Fibroblast of skin of right quadriceps (primary cell): ENCODE measurements at places on chromosomes 16 and 17.

GRCh38 chr17:59378675-59379074, 47.2 kb downstream of the YPEL2 start:
- DNase-seq = peak; percentile 89

DNA sequence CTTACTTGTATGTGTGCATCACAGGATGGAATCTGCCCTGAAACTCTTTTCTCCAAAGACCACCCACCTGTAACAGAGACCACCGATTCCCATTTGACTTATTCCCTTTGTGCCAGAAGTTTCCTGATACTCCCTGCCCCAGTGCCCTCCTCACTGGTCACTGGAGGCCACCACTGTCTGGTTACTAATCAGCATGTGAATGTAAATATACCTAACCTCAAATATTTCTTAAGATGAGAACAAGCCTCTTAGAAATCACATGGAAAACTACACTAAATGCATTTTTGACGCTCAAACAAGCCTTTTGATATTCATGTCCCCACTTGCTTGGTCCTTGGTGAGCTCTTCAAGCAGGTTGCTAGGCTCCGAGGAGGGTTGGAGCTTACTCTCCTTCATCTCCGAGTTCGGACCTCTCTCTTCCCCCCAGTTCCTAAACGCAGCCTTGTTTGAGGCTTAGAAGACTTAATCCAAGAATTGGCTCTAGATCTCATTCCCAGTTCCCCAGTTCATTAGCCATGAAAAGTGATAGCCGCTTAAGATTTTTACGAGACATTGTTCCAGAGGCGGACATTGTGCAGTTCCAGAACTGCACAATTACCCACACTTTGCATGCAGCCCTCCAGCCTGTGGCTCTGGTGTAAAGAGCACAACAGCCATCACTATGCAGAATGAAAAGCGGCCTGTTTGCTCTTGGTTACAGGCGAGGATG, 579.2 kb upstream of the PSMD7 start:
- no peak for DNase-seq

GRCh38 chr16:50318796-50319578, 49.8 kb downstream of the BRD7 start:
- no peak for DNase-seq

DNA sequence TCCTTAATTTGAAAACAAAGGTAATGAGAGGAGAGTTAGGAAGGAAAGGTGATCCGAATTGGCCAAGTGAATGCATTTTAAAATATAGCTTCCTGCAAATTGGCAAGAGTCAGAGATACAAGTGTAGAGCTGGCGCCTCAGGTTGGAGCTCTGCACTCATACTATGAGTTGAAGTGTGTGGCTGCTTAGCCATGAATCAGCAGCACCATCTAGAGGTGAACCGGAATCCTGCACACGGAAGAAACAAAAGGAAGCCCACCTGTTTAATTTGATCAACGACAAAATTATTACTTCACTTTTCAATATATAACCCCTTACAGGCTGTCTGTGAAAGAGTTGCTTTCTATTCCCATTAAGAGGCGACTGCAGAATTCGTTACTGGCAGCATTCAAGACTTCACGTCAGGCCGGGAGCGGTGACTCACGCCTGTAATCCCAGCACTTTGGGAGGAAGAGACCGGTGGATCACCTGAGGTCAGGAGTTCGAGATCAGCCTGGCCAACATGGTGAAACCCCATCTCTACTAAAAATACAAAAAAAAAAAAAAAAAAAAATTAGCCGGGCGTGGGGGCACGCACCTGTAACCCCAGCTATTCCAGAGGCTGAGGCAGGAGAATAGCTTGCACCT, 1253.7 kb upstream of the CDH8 start:
- peak; percentile 37 for DNase-seq

- DNase-seq = no peak
These were observed 7.7 kb downstream of the CYB561 start for GRCh38 chr17:63438092-63439051.

DNA sequence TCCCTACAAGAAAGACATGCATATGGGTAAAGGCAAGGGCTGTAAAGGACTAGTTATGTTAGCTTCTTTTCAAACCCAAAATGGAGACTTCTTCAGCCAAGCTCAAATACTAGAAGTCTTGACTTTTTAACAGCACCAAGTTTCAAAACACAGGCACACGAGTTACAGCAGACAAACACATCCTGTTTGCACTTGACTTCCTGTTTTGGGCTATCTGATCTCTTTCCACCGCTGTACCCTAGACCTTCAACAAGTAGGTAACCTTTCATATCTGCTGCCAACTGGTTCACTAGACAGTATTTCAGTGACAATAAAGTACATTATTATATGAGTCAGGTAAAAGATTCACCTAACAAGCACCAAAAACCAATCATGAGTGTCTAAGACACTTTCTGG, 12.3 kb downstream of the RFFL start:
- no peak for DNase-seq

- DNase-seq = no peak
These were observed 3.3 kb downstream of the SYNRG start for GRCh38 chr17:37605813-37606505.

GRCh38 chr17:32604966-32605365, 118.2 kb downstream of the CDK5R1 start:
- no peak for DNase-seq

DNA sequence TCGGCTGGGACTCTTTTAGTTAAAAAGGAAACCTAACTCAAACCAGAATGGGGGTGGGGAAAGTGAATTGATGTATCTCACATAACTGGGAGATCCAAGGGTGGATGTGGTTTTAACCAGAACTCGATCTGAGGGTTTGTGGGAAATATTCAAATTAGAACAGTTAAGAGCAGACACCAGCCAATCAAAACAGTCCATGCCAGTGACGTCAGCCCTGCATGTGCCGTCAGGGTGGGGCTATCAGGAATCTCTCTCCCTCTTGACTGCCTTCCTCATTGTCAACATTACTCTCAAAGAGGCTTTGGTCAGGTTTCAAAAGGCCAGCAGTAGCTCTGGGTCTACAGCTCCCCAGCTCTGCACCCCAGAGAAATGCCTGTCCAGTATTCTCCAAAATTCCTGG, 94.2 kb upstream of the HSBP1 start:
- DNase-seq = no peak

DNA sequence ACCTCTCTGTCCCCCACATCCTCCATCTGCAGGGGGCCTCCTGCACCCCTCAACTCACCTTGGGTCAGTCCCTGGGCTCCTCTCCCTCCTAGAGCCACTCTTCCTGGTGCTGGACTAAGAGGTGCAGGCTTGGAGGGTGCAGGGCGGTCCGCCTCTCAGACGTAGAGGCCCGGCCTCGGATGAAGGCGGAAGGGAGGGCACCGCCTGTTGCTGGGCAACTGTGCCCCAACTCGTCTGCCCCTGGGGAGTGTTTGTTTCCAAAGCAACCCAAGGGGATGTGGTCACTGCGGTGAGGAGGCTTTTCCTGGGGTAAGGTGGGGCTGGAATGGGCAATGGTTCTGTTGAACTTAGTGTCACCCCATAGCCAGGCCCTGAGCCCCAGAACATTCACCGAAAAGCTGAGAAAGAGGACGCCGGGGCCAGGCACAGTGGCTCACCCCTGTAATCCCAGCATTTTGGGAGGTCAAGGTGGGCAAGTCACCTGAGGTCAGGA, at the start of gene C16orf54:
TSS of gene C16orf54 (minus strand) at position 138 of the 493 bp plus-strand sequence. CDS start 1,039 bp downstream, outside the sequence.
- no peak for DNase-seq

DNA sequence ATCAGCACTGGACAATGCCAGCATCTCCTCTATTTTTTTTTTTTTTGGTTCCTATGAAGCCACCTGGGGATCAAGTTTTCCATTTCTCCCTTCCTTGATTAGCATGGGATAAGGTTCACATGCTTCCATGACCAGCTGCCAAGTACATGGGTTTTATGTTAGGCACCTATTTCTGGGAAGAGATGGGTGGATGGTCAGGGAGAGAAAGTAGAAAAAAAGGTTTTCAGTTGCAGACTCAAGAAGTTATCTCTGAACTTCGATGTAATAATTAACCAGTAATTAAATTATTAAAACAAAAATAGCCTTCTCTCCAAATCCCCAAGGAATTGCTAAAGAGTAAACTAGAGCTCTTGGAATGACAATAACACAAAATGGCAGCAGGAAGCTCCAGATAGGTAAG, 164.9 kb upstream of the MAF start:
- DNase-seq = no peak

DNA sequence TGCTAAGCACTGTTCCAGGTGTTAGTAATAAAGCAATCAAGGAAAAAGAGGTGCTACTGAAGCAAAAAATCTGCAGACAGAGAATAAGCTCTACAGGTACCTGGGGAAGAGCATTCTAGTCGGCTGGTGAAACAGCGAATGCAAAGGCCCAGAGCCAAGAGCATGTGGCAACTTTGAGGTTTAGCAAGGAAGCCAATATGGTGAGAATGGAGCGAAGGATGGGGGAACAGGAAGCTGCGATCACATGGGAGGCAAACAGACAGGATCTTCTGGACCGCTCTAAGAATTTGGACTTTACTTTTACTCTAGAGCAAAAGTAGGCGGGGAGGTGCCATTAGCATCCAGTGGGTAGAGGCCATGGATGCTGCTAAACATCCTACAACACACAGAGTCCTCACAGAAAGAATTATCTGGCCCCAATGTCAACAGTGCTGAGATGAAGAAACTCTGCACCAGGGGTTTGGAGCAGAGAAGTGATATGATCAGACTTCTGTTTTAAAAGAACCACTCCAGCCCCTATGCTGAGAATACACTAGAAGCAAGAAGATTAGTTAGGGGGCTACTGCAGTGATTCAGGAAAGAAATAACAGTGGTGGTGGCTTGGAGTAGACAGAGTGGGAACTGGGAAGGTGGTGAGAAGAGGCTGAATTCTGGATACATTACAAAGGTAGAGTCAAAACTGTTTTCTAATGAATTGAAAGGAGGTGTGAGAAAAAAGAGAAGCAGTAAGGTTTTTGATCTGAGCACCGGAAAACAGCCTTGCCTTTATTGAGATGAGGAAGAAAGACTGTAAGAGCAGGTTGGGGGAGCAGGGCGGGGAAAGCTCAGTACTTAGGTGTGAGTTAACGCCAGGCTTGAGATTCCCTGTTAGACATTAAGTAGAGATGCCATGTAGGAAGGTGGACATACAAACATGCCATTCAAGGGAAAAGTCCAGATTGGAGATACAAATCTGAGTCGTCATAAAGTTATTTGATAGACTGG, 11.0 kb downstream of the EFTUD2 start:
- DNase-seq = no peak

DNA sequence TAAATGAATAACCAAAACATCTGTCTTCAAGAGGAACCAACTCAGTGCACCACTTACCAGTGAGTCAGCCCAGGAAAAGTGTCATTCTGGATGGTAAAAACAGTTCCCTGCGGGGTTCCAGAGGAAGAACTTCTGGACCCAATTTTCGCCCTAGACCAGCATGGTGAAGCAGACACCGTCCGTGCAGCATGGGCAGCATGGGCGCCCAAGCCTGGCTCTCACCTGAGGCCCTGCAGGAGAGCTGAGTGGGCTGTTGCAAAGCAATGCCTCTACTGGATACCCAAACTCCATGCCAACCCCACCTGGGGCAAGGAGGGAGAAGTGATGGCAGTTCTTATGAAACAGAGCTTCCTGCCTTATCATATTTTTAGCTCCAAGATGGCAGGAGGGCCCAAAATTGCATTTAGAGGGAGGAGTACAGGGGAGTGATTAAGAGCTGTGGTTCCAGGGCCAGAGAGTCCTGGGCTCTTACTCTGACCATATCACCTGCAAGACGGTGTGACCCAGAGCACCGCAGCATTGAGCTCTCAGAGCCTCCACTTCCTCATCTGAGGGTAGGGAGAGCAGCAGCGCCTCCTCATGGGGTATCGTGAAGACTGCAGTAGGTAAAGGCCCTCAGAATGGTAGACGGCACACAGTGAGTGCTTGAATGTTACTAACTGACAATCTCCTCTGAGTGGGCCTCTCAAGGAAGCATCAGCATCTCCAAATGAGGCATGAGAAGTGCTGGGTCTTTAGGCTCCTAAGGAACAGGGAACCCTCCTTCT, 16.6 kb upstream of the INPP5K start:
- no peak for DNase-seq

GRCh38 chr17:43832976-43833829, at the start of gene MPP3:
TSS of gene MPP3 (minus strand) at chr17:43833146. CDS start at chr17:43831906, 1,240 bp downstream.
- DNase-seq = peak; percentile 67

GRCh38 chr17:50660042-50660886, 25.6 kb downstream of the ABCC3 start:
- no peak for DNase-seq

GRCh38 chr17:4945944-4946280, 2.4 kb downstream of the PFN1 start:
- DNase-seq = no peak

DNA sequence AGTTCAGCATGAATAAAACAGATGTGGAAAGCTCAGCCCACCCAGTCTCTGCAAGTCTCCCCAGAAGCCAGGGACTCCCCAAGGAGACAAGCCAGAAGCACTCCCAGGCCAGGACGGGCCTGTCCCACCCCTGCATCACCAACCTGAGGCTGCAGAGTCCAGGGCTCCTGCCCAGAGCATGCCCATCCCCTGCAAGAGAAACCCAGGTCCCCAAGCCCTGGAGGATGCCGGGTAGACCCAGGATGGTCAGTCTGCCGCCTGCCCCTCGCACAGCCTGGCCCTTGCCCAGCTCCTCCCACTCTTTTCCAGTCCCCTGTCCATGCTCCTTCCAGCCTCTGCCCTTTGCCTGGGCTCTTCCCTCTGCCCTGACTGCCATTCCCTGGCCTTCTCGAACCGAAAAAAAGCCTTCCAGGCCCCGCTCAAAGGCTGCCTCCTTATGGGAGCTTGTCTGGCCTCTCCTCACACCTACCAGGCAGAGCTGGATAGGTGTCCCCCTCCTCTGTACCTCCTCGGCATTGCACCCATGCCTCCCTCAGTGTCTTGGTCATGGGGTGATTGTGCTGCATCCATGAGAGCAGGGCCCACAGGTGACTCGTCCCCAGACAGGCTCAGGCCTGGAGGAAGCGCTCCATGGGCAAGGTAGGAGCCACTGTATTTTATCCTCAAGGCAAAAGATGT, 44.8 kb downstream of the BEAN1 start:
- no peak for DNase-seq

- peak; percentile 23 for DNase-seq
These were observed 16.3 kb upstream of the MYO15B start for GRCh38 chr17:75571197-75571884.

DNA sequence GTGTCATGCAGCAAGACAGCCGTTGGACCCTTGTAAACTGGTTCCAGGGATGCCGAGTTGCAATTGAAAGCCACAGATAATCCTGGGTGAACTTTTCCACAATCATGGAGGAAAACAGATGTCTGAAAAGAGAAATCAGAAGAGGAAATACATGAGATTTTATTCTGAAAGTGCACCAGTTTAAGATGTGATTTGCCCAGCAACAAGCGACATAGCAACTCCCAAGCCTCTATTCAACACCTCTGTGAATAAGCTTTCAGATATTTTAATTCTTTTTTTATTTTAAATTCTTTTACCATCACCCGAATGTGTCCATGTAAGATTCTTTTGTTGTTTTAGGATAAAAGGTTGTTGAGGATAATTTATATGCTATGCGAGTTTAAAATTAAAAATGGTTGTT, 46.0 kb downstream of the PKD1L3 start:
- no peak for DNase-seq

GRCh38 chr17:8074554-8074953, 13.0 kb downstream of the ALOX12B start:
- no peak for DNase-seq

- no peak for DNase-seq
These were observed 80.2 kb upstream of the CIBAR2 start for GRCh38 chr16:85192238-85193114.

- DNase-seq = no peak
These were observed 551.1 kb downstream of the WWOX start for GRCh38 chr16:78650339-78651074.

- DNase-seq = no peak
These were observed 1.4 kb downstream of the SOX9 start for GRCh38 chr17:72122010-72122764.
